Stimulated activated CD4-positive, alpha-beta T cell treated with anti-CD3 and anti-CD28 coated beads, Interleukin-4, amount 100 ng/mL, for 48 hours (primary cell): ENCODE measurements at places on chromosomes 2 and 18.

- no peak for DNase-seq
These were observed 2.4 kb upstream of the DTNA start for GRCh38 chr18:34707670-34708069.

DNA sequence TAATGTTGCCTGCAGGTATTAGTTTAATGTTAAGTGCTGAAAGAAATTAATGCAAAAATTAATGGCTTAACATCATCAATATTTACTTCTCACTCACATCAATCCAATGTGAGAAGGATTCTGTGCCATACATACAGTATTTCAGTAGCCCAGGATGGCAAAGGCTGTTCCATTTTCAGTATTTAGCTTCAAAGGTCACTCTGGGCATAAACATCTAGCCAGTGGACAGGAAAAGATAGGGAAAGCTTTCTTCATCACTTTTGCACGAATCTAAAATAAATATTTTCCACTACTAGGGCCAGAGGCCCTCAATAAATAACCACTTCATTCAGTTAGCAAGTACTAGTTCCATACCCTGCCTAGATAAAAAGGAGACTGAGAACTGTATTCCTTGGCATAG is 236.3 kb upstream of the VWC2L start:
- DNase-seq: no peak

DNA sequence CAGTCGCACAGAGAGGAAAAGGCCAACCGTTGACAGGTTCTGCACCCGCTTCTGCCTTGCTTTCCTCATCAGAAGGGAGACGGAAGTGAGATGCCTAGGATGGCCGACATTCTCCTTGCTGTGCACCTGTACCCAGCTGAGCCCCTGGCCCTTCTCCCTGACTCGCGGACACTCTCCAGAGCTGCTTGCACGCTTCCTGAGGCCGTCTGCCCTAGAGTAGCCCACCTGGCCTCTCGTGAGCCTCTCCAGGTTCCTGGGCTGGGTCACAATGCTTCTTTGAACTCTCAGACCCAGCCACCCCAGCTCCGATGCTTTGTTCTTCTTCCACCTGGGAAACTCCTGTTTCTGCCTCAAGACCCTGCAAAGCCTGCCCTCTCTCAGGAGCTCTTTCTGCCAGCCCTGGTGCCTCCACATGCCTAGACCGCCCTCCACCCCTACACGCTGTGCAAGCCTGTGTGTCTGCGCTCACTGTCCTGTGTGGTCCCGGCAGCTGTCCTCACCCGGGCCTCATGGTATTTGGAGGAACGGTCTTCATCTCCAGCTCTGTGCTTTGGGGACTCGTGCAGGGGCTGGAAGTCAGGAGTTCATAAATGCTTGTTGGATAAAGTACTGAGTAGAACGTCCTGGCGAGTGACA is 345.4 kb upstream of the SALL3 start:
- no peak for DNase-seq

DNA sequence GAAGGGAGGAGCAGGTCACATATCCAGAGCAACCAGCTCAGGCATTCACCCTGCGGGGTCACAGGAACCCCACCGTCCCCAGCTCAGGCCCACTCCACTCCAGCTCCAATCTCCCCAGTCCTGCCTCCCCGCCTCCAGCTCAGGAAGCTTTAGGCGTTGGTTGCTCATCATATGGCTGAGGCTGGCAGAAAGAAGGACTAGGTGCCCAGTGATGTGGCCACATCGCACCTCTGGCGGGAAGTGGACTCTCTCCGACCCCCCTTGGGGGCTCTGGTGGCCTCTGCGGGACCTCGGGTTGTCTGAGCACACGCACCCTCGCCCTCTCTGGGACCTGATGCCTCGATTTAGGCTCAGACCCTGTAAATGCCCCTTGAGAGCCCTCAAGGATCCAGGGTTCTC is 187.7 kb downstream of the ZFP36L2 start:
- no peak for DNase-seq

DNA sequence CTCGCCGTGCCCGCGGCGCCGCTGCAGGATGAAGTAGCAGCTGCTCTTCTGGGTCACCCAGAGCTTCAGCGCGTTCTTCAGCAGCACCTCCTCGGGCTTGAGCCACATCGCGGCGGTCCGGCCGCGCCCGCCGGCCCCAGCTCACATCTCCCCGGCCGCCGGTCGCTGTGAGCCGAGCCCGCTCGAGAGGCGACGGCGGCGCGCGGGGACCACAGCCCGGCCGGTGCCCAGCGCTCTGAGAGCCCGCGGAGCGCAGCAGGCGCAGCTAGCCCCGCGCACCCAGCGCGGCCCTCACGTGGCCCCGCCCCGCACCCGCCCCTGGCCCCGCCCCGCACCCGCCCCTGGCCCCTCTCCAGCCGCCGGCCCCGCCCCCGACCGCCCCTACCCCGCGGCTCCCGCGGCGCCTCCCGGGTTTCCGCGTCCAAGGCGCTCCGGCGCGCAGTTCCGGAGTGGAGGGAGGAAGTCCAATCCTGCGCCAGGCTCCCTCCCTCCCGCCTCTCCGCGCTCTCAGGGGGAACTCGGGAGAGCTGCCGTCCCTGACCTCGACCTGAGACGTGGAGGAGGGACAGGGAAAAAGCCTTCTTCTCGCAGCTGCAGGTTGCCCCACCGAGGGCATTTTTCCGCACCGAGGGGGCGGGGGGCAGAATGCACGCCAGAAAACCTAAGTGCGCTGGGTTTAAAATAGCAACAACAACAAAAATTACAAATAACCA is at the start of gene TBC1D8:
Gene TBC1D8 (minus strand): TSS at position 237 of the 713 bp plus-strand sequence. CDS start 129 bp downstream, at position 108.
- peak; percentile 53 for DNase-seq

DNA sequence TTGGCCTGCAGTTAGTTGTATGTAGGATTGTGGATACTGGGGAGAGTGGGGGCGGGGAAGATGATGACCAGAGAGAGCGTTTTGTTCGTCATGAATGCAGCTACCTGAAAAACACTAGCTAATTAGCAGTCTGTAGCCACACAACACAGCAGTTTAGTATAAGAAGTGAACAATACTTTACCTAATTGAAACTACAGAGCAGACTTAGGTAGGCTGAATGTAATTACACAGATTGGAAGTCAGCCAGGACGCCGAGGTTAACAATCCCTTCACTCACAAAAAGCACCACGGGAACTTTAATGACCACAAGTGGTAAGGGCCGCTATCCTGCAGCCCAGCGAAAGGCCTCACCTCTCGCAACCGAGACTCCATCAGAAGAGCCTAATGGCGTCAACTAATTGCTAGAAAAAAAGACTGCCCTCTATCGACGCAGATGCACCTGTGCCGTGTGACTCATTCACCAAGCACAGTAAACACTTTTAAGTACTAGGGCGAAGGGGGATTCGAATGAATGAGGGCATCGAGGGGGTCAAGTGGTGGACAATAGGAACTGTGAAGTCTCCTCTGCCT is 591.0 kb downstream of the ARHGAP15 start:
- DNase-seq: no peak

- DNase-seq: no peak
These were observed 12.3 kb downstream of the CROCC2 start for GRCh38 chr2:240918258-240919091.

- DNase-seq: no peak
These were observed 79.8 kb upstream of the FZD7 start for GRCh38 chr2:201953880-201954279.

DNA sequence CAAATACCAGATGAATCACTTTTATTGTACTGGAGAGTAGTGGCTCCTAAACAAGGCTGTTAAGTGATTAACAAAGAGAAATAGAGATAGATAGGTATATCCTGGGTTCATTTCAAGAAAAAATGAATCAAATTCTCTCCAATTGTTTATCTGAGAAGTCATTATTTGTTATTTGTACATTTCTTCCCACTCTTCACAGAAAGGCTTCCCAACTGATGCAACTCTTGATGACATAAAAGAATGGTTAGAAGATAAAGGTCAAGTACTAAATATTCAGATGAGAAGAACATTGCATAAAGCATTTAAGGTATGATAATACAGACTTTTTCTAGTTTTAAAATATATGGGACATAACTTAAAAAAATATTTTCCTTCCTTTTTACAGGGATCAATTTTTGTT is 7.9 kb downstream of the SSB start:
- no peak for DNase-seq

DNA sequence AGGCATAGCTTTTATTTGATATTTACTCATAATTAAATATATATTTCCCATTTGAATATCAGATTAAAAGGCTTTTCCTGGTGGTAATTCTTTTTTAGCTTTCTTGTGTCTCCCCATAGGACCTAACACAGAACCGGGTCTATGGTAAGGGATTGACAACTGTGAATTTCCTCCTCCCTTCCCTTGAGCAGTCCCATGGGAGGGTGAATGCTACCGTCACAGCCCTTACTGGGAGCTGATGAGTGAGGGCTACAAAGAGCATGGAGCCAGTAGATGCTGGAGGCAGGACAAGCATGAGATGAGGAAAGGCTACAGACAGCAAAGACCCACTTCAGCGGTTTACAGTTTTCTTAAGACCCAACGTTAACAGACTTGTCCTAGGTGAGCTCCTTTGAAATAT is 170.6 kb upstream of the EPAS1 start:
- DNase-seq: no peak

GRCh38 chr18:42011053-42011452 is 56.0 kb downstream of the PIK3C3 start:
- DNase-seq: no peak

GRCh38 chr2:157404363-157404762 is 39.5 kb downstream of the CYTIP start:
- DNase-seq: no peak

DNA sequence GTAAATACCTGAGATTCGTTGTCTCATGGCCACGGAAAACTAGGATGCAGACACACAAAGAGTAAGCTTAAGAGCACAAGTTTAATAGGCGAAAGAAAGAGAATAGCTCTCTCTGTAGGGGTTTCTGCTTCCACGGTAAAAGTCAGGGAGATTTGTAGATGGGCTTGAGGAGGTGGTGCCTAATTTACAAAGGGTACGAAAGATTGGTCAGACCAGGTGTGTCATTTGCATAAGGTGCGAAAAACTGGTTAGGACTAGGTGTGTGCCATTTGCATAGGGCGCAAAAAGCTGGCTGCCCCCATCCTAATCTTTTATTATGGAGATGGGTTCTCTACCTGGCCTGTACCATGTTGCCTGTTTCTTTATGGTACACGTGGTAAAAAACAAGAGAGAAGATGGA is 170.5 kb upstream of the DOK6 start:
- no peak for DNase-seq

DNA sequence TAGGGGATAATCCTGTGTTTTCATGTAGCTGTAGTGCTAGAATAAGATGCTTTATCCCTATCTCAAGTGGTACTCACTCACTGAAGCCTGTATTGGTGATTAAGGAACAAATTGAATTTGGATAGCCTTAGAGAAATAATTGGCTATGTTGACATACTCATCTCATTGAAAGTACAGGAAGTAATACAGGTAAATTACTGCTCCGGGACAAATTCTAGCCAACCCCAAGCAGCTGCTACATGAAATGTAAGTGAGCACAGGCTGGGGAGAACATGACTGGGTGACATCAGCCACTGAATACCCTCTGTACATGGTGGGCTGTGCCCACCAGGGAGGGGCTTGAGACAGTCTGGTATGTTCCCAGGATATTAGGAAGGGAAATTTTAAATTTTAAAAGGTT is 188.4 kb upstream of the RASGRP3 start:
- no peak for DNase-seq

- DNase-seq: no peak
These were observed 90.8 kb upstream of the L3MBTL4 start for GRCh38 chr18:6505498-6505875.

GRCh38 chr18:13007248-13007560 is 16.0 kb downstream of the CEP192 start:
- DNase-seq: no peak

DNA sequence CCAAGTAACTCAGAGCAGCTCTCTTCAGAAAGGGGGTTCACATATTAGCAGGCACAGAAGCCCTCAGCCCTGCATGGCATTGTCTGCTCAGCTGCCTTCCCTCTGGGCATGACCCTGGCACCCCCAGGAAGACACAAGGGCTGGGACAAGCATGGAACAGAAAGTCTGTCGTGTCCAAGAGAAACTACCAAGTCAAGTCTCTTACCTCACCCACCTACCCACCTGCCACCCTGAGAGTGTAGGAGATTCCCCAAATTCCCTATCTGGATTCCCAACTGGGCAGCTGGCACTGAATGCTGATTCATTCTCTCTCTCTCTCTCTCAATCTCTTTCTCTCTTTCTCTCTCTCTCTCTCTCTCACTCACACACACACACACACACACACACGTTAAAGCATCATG is 21.6 kb downstream of the SMAD7 start:
- no peak for DNase-seq

DNA sequence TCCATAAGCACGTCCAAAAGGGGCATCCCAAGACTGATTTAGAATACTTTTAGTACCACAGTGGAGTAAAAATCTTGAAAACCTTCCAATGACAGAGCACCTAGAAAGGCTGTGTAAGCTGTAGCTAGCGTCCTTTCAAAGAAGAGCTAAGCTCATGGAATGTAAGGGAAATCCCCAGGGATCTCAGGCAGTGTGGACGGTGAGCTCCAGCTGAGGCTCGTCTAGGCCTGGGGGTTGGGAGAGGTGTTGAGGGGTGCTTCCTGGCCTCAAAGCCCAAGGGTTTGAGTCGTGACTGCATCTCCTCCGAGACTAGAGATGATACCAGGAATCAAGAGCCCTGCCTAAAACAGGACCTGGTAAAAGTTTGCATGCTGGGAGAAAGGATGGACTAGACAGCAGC is 7.6 kb downstream of the CTIF start:
- no peak for DNase-seq

DNA sequence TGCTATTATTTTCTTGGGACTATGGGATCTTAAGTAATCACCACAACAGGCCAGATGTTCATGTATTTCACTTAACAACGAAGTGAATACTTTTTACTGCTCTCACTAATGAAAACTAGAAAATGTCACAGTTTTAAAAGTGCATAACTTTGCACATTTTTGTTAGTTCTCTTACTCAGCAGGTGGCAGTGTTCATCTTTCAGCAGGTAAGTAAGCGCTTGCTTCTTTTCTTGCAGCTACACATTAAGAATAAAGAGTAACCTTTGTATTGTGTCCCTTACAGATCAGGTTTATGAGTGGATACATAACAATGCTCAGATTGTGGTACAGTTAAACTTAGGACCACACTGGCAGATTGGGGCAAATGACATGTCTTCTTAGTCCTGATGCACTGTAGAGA is 61.0 kb downstream of the DAW1 start:
- DNase-seq: no peak

GRCh38 chr2:215612786-215613185 is 176.9 kb upstream of the FN1 start:
- no peak for DNase-seq

DNA sequence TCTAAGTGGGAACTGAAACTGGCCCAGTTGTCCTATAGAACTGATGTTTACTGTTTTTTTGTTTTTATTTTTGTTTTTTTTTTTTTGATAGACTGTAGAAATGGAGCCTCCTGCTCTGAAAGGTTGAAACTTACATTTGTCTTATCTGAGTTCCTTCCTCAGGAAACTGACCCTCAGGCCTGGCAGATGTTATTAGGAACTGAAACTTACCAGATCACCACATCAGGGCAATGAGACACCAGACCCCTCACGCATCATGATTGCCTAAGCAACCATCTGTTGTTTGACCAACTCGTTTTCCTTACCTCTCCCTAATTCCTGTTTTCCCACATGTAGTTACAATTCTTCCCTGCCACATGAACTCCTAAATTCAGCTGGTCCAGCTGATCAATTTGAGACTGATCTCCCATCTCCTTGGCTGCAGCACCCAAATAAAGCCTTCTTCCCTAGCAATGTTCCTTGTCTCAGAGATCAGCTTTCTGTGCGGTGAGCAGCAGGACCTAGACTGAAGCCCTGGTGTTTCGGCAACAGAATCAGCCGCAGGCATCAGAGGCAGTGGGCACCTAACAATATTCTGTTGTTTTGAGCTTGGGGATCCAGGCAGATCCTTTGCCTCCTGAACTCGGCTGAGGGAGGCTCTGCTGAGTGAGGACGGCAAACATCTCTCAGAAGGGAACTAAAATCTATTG is 96.8 kb downstream of the MSH2 start:
- no peak for DNase-seq

GRCh38 chr2:134206573-134206972 is 47.3 kb upstream of the MGAT5 start:
- DNase-seq: no peak
